ENCODE measurements at places on chromosomes 2 and 18.

DNA sequence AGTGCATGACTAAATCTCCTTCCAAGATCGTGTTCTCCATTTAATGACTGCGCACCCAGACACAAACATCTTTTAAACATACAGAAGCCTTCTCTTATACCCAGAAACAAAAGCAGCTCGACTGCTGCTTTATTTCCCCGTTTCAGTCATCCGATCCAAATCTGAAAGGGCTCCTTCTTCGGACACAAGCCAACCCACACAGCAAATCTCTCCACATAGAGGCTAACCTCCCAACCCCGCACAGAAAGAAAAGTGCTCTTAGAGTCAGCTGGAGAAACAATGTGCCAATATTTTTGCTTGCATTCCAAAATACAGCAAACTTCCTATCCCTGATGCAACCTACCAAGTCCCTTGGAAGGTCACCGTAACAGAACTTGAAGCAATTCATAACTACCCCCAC is 29.1 kb downstream of the GAREM1 start:
- no peak for DNase-seq

GRCh38 chr2:230419181-230419580 is 3.2 kb downstream of the SP100 start:
- no peak for DNase-seq

- no peak for DNase-seq
These were observed 34.7 kb downstream of the FAM228A start for GRCh38 chr2:24209389-24210105.

- peak; percentile 3 for DNase-seq
These were observed 34.7 kb upstream of the CALCRL start for GRCh38 chr2:187482796-187483195.

DNA sequence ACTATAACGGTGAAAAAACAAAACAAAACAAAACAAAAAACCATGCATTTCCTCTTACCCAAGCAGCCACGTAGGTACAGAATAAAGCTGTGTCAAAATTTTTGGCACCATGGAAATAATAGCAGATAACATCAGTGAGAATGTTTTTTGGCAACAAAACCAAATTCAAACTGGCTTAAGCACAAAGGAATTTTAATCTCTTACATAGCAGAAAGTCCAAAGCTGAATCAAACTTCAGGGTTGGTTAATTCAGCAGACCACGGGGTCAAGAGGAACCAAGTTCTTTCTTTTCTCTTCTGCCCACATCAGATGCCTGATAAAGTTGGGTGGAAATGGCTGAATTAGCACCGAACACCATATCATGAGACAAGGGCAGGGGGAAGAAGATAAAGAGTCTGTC is 129.5 kb downstream of the PAX3 start:
- no peak for DNase-seq

DNA sequence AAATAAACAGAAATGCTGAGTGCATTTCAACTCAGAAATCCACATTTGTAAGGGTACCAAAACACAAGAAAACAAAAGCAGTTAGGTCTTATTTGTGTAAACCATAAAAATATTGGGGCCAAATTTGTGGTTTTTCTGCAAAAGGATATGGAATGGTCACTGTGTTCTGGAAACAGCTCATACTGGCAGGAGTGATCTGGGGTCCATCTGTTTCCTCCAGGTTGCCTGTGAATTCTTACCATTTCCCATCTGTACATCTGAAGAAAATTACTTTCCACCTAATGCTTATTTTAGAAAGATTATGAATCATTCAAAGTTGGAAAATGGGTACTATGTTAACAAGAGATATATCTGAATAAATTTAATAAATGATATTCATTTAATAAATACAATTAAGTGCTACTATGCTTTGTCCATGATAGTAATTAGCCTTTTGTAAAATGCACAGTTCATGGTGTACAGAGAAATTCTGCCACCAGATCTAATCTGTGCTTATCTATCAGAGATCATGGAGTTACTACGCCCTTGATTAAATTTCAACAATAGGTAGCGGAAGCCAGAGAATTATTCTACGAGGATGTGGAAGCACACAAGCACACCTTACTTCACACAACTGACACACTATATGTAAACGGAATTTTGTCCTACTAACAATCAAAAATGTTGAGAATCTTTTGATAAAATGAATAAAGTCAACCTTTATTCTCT is 10.9 kb downstream of the ALS2 start:
- DNase-seq, result no peak

- DNase-seq, result no peak
These were observed 811.3 kb downstream of the CPS1 start for GRCh38 chr2:211367711-211368110.

DNA sequence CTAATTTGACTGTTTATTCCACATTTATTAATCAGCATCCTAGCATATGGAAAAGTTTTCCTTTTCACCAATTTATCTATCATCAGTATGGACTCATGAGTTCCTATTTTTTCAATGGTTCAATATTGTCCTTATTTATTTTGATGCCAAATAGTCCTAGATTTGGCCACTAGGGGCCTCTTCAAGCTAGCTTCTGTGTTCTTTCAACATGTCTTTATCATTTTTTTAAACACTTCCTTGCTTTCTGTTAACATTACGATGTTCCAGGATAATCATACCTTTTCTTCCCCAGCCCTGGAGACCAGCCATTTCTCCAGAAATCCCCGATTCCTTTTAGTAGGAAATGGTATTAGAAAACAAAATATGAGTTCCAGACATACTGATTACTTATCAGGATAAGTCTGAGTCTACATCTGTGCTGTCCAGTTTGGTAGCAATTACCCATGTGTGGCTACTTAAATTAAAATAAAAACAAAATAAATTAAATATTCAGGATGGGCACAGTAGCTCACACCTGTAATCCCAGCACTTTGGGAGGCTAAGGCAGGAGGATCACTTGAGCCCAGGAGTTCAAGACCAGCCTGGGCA is 70.6 kb downstream of the RPE start:
- no peak for DNase-seq

All from CD4-positive, alpha-beta T cell treated with Interleukin-17A for 1 hour (primary cell).